Activated CD4-positive, alpha-beta T cell treated with anti-CD3 and anti-CD28 coated beads, Interleukin-2, amount 10 ng/mL, durations not matched to agents 24 days and 14 days (primary cell): ENCODE measurements at places on chromosomes 6 and 20.

GRCh38 chr6:56890066-56890465 lies 64.8 kb upstream of the BEND6 start:
- DNase-seq: no peak

DNA sequence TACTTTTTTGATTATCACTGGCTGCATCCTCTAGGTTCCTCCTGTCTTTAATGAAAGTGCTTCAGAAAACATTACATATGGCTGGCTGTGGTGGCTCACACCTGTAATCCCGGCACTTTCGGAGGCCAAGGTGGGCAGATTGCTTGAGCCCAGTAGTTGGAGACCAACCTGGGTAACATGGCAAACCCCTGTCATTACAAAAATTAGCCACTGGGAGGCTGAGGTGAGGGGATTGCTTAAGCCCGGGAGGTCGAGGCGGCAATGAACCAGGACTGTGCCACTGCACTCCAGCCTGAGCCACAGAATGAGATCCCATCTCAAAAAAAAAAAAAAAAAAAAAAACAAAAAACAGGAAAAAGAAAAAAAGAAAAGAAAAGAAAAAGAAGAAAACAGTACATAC lies 35.3 kb downstream of the BEND3 start:
- DNase-seq: no peak

DNA sequence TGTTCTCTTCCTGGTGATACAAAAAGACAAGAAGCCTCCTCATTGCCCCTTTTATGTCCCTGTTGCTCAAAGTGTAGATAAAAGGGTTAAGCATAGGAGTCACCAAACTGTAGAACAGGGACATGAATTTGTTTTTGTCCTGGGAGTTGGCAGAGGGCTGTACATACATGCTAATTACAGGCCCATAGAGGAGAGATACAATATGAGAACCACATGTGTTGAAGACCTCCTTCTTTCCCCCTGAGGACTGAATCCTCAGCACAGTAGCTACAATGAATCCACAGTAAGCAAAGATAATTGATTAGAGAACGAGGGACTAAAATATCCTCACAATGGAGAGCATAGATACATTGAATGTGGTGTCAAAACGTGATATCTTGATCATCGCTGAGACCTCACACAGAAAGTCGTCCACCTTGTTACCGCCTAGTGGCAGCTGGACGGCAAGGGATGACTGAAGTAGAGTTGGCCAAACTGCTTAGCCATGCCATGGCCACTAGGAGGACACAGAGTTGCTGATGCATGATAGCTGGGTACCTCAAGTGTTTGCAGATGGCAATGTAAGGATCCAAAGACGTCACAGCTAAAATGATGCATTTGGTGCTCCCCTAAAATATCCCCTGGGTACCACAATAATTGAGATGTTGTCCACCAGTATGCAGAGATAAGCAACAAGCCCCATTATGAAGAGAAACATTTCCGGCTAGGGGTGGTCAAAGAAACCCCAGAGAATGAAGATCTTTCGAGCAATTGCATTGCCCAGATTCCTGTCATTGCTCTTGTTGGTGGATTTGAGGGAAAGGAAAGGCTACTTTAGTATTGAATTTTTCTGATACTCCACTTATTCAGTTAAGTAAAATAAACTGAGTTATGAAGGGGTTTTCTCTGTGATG lies 15.0 kb downstream of the OR2B3 start:
- no peak for DNase-seq

DNA sequence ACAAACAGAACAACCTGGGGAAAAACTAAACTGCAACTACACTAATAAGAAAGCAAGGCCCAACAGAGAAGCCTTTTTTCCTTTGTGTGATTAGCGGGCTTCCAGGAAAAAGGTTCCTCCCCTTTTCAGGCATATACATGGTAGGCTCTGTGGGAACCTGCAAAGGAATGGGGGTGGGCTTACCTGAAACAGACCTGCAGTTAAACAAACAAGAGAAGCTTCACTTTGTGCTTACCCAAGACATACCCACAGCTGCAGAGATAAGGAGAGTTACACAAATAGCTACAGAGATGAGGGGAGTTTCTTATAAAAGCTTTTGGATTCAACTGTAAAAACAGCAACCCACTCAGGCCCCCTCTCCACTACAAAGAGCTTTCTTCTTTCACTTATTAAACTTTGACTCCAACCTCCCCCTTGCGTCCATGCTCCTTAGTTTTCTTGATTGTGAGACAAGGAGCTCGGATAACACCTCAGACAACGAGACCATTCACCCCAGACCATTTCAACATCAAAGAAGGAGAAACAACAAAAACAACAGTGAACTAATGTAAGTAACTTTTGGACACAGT lies 30.9 kb downstream of the RNF146 start:
- no peak for DNase-seq

DNA sequence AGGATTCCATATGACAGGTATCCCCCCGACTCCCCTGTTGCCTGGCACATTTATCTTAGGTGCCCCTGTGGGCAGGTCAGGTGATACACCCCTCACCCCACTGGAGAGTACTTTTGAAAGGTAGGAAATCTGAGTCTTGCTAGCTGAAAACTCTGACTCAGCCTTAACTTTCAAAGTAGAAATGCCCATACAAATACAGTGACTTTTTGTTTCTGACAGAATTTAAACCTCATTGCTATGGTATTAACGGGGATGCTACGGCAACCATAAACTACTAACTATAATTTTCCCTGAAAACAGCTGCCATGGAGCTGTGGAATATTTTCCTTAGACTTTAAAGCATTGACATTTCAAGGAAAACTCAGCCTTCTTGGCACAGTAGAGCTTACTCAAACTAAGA lies 536.0 kb downstream of the RFPL4B start:
- DNase-seq: no peak

DNA sequence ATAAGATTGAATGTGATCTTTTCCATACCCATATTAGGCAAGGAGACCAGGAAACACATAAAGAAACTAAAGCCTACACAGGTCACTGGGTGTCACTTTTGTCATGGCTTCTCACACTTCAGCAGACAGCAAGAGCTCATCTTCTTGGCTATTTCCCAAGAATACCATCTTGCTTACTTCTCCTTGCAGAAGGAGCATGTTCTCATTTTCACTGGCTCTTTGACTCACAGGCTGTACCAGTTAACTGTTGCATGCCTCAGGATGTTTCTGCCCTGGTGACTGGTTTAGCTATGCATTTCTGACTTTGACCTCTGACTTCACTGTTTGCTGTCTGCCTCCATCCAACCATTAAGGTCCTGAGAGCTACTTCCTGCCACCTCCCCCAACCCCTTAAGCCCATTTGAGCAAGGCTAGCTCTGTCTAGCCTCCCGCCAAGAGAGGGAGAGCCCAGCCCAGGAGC lies 40.3 kb upstream of the OGFRL1 start:
- no peak for DNase-seq

GRCh38 chr20:37702403-37703034 lies 8.7 kb downstream of the CTNNBL1 start:
- no peak for DNase-seq

GRCh38 chr20:37523012-37523391 lies 2.0 kb downstream of the NNAT start:
- DNase-seq: no peak

DNA sequence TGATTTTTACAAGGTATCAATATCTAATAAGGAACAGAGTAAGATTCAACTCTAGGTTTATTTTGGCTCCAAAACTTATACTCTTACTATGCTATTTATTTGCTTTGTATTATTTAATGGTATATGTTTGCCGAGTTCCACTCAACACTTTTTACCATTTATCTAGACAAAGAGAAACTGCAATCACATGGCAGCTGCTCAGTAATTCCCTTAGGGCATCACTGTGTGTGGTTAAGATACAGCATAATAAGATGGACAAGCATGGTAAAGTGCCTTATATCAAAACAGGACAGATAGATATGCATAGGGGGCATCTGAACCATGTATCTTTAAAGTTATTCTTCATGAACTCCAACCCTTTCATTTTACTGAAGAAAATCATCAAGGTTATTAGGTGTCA lies 483.0 kb upstream of the ID4 start:
- DNase-seq: no peak
